Motor neuron (in vitro differentiated cells): ENCODE measurements at places on chromosomes 13 and 19. TPM values are rescaled to one million over a fixed set of nuclear protein-coding genes. Genes with fewer than 3 reads are reported as not detected.

DNA sequence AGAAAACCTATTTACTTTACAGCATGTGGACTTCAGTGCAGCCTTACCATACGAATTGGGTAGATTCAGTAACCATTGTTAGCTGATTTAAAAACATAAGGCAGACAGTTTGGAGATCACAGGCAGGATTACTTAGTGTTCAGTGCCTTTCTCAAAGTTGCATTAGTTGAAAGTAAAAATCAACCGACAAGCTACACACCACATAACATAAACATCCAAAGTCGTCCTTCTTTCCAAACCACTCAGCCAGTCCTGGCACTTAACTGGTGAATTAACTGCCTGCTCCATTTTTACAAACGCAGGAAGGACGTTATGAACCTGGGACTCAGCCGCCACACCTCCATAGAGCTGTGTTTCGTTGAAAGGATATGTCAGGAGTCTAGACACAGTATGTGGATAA, 91.4 kb downstream of the COL4A1 start:
- ATAC-seq = no peak

The TGFB1 gene
- 0.83 and 2.0 TPM in 2 replicates for total RNA-seq

- no peak for ATAC-seq
These were observed 570.9 kb downstream of the PCDH9 start for GRCh38 chr13:66659286-66659685.

DNA sequence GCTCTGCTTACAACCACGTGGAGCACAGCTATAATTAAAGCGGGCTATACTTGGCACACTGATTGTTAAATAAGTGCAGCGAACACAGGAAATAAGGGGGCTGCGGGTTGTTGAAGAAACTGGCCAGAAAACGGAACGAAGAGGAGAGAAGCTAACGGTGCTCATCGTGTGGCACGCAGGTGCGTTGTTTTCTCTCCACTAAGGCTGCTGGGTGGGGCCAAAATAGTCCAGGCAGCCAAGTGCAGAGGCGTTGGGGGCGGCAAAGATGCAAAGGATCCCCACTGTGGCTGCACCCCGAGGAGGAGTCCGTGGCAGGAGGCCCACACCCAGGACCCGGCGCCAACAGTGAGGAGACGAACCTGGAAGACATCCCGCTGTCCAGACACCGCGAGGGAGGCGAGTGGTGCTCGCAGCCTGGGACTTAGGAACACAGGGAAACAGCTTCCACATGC, 8.1 kb upstream of the ARL11 start:
- peak; percentile 31 for ATAC-seq

The BCL3 gene
- 1.9 and 2.2 TPM in 2 replicates for total RNA-seq

DNA sequence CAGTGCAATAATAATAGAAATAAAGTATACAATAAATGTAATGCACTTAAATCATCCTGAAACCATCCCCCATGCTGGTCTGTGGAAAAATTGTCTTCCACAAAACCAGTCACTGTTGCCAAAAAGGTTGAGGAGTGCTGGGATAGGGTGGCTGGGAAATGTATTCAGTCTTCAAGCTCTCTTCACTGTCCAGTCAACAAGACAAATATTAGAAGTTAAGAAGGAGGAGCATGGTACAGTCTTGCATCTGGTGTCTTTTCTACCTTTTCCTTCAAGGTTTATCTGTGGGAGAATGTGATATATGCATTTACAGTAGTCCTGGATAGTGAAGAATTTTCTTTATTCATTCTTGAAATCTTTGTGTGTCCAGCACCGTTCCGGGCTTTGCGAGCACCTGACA, 203.4 kb downstream of the GPC5 start:
- no peak for ATAC-seq

The CDC34 gene
- 84.1 and 96.0 TPM in 2 replicates for total RNA-seq

The FARP1 gene
- 23.6 and 26.7 TPM in 2 replicates for total RNA-seq

DNA sequence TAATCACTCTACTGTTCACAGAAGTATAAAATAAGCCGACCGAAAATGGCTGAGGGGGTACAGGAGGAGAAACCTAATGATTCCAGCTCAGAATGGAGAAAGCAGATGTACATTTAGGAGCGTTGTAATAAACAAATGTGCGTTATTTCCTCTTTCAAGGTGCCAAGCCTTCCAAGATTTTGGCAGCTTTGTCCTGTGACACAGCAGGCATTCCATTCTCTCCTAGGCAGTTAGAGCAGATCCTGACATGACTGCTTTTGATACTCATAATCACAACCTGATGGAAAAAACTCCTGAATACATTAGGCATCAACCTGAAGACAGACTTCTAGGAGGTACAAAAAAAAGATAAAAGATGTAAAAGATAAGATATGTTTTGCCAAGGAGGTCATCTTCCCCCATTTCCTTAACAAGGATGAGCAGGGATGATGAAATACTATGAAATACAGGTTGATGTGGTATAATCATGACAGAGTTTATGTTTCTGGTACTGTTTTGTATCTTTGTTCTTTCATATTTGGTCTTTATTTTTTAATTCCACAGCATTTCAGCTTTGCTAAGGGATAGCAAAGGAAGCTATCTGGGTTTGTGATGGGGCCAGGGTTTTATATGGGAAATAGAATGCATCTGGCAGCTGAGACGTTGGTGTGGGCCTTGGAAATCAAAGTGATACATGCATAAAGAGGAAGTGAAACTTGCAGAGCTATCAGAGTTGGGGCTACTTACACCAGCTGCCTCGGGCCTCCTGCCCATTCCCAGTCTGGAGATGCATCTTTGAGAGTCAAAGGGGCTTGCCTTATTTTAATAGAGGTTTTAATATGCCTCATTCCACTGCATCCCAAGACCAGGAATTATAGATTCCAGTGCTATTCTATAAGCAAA, 222.5 kb downstream of the OXGR1 start:
- ATAC-seq = no peak

The MTUS2 gene
- 2.1 and 3.8 TPM in 2 replicates for total RNA-seq

DNA sequence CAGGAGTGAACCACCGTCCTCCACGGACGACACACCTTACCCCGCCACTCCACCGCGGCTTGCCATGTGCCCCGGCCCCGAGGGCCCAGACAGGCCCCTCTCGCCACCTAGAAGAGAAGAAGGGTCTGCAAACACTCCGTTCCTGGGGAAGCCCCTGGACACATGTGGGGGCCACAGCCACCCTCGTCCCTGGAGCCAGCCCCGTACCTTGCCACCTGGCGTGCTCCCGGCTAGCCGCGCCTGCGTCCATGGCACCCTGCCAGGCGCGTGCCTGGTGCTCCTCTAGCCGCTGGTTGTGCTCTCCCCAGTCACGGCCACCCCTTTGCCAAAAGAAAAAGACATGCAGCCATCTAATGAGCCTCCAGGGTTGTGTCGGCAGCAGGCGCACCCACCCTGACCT, 19.9 kb upstream of the TINCR start:
- ATAC-seq = no peak

- no peak for ATAC-seq
These were observed 329.8 kb downstream of the MYO16 start for GRCh38 chr13:108959234-108959633.

GRCh38 chr19:18995804-18996241, 37.5 kb downstream of the SUGP2 start:
- ATAC-seq = peak; percentile 91

The SELENOV gene
- total RNA-seq = 0.27 and 0.62 TPM in 2 replicates
